ENCODE measurements at places on chromosomes 11 and 22.

DNA sequence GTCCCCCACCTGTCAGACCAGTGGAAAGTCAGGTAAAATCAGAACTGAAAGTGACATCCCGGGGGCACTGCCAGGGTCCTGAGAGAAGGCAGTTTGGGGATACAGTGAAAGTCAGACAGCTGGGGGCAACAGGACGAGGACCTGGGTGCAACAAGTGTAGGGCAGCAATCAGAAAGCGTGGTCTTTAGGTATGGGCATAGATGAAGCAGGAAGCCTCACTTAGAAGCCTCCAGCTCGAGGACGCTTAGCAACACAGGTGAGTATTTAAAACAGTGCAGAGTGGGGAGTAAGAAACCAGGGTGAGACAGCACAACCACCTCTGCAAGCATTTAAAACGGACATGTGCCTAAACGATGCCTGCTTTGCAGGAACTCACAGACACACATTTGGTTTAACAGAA, 64.6 kb upstream of the POU2AF1 start:
- DNase-seq, result no peak

DNA sequence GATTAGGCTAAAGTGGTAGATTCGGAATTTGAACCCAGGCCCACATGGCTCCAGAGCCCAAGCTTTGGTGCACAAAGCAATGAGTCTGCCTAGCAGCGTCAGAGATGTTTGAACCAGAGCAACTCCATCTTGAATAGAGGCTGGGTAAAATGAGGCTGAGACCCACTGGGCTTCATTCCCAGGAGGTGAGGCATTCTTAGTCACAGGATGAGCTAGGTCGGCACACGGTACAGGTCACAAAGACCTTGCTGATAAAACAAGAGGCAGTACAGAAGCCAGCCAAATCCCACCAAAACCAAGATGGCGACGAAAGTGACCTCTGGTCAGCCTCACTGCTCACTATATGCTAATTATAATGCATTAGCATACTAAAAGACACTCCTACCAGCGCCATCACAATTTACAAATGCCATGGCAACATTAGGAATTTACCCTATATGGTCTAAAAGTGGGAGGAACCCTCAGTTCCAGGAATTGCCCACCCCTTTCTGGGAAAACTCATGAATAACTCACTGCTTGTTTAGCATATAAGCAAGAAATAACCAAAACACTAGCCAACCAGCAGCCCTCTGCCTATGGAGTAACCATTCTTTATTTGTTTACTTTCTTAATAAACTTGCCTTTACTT, 40.3 kb upstream of the DAGLA start:
- DNase-seq, result no peak

GRCh38 chr11:29482510-29482909, 534.3 kb downstream of the KCNA4 start:
- DNase-seq, result no peak

GRCh38 chr11:123306531-123306930, 111.5 kb upstream of the CLMP start:
- no peak for DNase-seq

GRCh38 chr11:61480994-61481335, 27.6 kb upstream of the LRRC10B start:
- DNase-seq, result no peak

GRCh38 chr11:66484806-66485380, 4.7 kb downstream of the DPP3 start:
- DNase-seq, result no peak

DNA sequence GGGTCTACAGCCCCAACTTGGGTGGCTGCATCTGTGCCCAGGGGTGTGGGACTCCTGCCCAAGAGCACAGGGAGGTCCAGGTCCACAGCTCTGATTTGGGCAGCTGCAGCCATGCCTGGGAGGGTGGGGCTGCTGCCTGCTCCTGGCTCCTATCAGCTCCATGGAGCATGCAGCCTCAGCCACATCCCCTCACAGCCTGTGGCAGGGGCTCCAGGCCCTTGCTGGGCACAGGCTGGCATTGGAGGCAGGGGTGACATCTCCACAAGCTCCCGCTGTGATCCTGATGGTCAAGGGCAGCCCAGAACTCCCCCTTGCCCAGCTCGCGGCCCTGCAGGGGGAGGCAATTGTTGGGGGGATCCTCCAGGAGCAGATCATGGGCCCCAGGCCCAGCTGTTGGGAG, 6.3 kb upstream of the OR56A4 start:
- no peak for DNase-seq

DNA sequence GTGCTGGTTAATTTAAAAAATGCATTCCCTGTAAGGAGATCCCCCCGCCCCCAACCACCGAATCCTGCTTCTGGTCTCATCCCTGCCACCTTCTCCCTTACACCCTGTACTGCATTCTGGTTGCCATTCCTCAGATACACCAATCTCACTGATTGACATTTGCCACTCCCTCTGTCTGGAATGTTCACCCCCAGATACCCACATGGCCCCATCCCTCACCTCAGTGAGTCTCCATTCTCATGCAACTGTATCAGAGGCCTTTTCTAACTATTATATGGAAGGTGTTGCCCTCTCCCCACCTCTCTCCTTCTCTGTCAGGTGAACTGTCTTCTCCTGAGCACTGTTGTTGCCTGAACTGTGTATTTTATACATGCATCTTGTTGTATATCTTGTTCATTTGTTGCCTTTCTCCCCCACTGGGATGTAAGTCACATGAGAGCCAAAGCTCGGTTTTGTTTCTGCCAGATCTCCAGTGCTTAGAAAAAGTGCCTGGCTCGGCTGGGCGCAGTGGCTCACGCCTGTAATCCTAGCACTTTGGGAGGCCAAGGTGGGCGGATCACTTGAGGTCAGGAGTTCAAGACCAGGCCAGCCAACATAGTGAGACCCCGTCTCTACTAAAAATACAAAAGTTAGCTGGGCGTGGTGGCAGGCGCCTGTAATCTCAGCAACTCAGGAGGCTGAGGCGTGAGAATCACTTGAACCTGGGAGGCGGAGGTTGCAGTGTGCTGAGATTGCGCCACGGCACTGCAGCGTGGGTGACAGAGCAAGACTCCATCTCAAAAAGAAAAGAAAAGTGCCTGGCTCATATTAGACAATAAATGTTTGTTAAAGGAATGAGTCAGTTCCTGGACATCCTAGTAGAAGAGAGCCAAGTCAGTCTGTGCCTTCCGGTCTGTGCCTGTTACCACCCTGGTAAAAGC, 61.0 kb downstream of the TNRC6B start:
- no peak for DNase-seq

- DNase-seq, result no peak
These were observed 383.3 kb downstream of the MN1 start for GRCh38 chr22:27418261-27418660.

DNA sequence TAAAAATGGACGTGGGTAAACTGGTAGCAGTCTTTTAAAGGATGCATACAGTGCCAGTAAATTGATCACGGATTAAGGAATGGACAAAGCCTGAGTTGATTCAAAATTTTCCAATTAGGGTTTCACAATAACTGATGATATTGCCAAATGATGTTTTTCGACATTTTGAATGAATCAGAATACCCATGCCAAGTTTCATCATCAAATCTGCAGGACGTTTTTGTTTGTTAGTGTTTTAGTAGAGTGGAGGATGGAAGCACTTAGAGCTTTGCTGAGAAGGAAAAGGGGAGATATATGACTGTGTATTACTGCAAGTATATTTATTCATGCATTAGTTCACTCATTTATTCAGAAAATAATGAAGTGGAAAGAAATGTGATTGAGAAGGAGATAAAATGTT, 78.3 kb downstream of the SLC17A6 start:
- DNase-seq, result no peak

DNA sequence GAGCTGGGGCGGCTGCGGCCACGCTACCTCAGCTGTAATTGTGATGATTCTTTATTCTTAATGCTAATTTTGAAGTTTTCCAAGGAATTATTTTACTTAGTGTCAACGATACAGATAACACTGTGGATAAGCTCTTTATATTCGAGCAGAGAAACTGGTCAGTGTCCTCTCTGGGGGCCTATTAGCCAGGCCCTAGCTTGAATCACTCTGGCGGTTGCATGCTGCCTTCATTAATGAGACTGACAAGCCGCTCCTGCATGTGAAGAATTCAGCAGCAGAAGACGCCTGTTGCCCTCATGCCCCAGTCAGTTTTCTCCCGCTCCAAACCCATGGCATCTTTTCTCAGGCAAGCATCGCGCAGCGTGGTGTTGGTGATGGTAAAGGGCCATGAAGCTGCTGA, 851.7 kb downstream of the OPCML start:
- no peak for DNase-seq

DNA sequence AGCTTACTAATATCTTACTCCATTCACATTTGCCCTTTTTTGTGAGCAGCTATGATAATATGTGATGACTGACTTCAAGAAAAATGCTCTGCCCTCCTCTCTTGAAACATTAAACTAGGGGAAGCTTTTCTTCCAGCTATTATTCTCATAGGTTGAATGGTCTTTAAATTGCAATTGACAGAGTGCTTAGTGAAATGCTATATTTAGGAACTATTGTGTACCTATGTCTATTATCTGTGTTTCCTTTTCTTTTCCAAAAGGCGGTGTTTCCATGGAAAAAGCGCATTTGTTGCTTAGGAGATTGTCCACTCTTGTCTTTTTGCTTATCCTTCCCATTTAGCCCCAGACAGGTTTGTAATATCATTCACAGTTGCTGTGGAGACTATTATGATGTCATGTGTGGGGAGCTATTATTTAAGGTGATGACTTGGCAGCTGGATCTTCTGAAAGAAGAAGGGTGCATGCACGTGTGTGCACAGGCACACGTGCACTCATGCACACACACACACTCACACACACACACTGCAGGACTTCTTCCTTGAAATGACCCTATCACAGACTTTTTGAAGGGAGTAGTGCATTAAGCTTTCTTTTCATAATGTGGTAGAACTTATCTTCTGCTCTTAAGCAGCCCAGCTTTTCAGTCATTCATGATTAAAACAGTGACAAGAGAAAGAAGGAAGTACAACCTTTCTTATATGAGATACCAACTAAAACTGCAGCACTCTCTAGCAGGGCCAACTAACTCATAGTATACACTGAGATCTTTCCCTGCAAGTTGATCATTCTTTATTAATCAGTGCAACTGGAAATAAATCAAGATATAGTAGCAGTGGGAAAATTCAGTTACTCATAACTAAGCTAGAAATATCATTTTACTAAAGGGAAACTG, 340.8 kb upstream of the MTNR1B start:
- DNase-seq, result no peak

DNA sequence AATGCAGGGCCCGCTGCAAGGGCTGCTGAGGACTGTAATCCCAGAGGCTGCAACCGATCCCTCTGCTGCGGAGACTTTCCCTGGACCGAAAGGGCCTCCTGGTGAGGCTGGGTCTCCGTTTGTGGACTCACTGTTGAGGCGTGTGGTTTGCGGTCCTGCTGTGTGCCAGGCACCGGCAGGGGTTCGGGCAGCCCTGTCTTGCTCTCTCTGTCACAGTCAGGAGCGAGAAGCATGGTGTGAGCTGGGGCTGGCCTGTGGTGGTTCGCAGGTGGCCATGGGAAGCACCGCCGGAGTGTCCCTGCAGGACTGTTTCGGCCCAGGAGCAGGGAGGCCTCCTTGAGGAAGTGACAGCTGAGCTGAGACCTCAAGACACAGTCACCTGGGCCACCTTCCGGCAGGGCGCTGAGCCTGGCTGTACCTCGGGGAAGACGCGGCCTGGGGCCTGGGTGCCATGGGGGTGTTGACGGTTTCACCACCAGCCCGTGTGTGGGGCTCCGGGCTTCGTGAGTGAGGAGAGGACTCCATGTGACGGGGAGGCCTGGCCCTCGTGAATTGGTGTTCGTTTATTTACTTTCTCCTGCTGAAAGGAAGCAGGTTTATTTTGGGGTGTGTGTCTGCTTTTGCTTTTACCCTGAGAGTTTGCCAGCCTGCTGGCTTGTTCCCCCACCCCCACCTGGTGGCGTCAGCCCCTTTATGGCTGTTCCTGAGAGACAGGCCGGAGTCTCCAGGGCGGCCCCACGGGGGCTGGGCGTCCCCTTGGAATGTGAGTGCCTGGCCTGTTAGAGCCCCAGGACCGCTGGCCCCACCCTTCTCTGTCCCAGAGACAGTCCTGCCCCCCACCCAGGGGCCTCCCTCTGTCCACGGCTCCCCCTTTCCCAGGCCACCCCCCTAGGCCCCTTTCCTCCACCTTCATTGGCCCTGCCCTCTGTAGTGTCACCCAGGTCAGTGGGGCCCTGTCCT, 122.5 kb downstream of the KCNQ1OT1 start:
- DNase-seq, result no peak

GRCh38 chr11:313304-313786, 495 bp upstream of the IFITM1 start:
- DNase-seq, result no peak

DNA sequence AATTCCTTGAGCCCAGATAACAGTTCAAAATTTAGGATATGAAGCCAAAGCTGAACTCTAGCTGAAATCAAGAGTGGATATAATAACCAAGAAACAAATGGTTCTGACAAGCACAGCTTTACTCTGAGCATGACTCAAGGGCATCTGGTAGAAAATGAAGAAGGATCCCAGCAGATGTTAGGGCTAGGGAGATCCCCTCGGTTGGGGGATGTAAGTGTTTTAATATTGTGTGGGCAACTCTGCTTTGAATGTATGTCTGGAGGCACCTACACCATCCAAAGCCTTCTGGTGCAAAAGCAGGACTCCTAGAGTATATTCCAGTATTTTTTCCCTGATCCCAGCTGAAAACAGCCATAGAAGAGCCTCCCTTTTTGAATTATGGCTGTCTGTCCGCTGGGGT, 61.7 kb downstream of the FLI1 start:
- no peak for DNase-seq

GRCh38 chr22:45994491-45995404, 17.8 kb upstream of the WNT7B start:
- DNase-seq, result peak; percentile 89

DNA sequence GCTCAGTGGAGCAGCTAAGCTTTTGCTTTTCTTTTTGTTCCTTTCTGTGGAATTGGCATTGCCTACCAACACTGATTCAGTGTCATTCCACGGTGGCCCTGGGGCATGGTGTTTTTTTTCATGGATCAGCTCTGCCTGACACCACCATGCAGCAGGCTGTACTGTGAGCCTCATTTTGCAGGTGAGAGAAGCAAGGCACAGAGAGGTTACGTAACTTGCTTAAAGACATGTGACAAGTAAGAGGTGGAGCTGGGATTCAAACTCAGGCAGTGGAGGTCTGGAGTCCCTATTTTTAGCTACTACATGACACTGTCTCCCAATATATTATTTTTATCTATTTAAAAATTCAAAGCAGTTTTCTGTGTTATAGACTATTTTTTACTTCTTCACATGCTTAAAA, 44.4 kb downstream of the APOL3 start:
- no peak for DNase-seq

- DNase-seq, result no peak
These were observed 22.9 kb upstream of the ASPHD2 start for GRCh38 chr22:26406118-26406517.

DNA sequence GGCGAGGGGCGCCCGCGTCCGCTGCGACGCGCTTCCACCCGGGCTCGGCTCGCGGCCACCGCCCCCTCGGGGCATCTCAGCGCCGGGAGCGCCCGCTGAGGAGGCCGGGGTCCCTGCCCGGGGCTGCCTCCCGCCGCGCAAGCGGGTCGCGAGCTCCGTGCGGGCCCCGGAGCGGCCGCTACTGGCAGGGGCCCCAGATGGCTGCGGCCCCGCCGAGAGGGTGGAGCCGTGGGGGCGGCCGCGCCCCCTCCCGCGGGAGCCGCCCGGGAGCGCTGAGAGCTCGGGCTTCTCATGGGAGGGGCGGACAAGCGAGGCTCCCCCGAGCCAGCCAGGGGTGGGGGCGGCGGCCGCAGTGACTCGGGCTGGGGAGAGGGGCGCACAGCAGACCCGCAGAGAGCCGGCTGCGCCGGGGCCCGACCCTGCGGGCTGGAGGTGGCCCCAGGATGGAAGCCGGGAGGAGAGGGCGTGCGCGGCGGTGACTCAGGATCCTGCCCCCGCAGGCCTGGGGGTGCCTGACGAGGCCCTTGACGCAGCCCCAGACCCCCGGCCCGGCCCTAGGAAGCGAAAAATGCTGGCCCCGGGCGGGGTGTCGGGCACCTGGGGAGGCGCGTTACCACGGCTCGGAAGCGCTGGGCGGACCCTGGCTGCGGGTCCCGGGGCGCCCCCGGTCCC, 603 bp upstream of the ZFTA start:
- peak; percentile 49 for DNase-seq

Data from stimulated activated CD4-positive, alpha-beta T cell treated with anti-CD3 and anti-CD28 coated beads, Interleukin-2, amount 100 ng/mL, for 24 hours (primary cell).